Neural crest cell (in vitro differentiated cells): ENCODE measurements at places on chromosomes 16 and 17. TPM values are rescaled to one million over a fixed set of nuclear protein-coding genes. Genes with fewer than 3 reads are reported as not detected.

NXN gene
- total RNA-seq, result 75.9 and 76.4 TPM in 2 replicates

CSH2 gene
- not detected in 2 replicates for total RNA-seq

NOG gene
- 0.50 and 0.65 TPM in 2 replicates for total RNA-seq

- DNase-seq, result no peak
- no peaks in the 10 kb centered on the region for H3K4me1 ChIP-seq
- H3K27me3 ChIP-seq, result peaks cover 5% of the 10 kb centered on the region
- no peak overlapping the region for H3K27ac ChIP-seq
- H3K36me3 ChIP-seq, result no peaks in the 10 kb centered on the region
Measured at GRCh38 chr16:57022445-57022844, 33.1 kb downstream of the NLRC5 start.

- H3K27me3 ChIP-seq, result peaks cover 3% of the 10 kb centered on the region
- H3K4me1 ChIP-seq, result no peaks in the 10 kb centered on the region
- H3K4me3 ChIP-seq, result no peak overlapping the region
- H3K27ac ChIP-seq, result no peak overlapping the region
- no peak for DNase-seq
Measured at GRCh38 chr17:56000411-56000810, 152.9 kb upstream of the ANKFN1 start.

DNA sequence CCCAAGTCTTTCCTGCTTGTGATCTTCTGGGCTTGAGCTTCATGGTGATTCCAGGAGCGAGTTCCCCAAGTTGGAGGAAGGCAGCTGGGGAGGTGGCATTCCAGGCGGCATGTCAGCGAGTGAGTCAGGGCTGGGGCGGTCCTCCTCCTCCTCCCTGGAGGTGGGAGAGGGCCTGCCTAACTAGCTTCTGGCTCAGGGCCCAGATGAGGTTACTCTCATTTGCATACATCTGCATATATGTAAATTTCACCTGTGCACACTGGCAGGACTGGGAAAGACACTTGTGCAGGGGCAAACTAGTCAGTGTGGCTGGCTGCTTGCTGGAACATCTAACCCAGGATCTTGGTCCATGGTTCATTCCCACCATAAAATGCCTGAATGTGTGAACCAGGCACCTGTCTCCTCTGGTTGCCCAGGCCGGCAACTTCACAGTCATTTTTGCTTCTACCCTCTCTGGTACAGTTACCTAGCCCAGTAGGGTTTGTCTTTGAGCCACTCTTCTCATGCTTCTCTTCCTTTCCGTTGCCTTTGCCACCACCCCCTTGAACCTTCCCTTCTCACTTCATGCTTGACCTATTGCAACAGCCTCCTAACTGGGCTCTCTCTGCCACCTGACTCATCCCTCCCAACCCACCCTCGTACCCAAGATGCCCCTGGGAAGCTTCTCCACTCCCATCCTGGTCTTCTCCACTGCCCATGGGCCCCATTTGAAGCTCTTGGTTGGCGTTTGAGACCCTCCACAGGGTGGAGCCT, 9.6 kb upstream of the DLX4 start:
- no peak overlapping the region for H3K4me3 ChIP-seq
- H3K36me3 ChIP-seq, result no peaks in the 10 kb centered on the region
- peaks cover 77% of the 10 kb centered on the region for H3K27me3 ChIP-seq

GRCh38 chr17:63544467-63545301, 5.6 kb upstream of the DCAF7 start:
- H3K27me3 ChIP-seq, result no peaks in the 10 kb centered on the region
- no peak overlapping the region for H3K27ac ChIP-seq
- H3K36me3 ChIP-seq, result no peaks in the 10 kb centered on the region
- H3K4me1 ChIP-seq, result peaks cover 3% of the 10 kb centered on the region
- DNase-seq, result no peak

DNA sequence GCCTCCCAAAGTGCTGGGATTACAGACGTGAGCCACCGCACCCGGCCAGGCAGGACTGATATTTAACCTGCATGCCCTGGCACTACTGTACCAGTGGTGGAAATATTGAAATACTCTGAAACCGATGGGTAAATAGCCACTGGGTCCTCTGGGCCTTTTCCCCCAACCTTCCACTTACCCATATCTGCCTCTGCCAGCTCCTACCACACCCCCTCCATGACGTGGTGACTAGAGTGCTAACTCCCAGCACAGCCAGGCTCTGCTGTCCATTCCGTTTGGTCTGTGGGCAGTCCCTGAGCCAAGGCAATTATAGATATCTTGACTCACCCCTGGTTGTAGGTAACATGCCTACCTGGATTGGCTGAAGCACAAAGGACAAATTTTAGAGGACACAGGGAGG, 187.8 kb downstream of the PRKCB start:
- H3K4me1 ChIP-seq, result no peaks in the 10 kb centered on the region
- no peak for DNase-seq
- H3K27ac ChIP-seq, result no peak overlapping the region
- H3K4me3 ChIP-seq, result no peak overlapping the region
- no peaks in the 10 kb centered on the region for H3K36me3 ChIP-seq
- H3K27me3 ChIP-seq, result peaks cover 40% of the 10 kb centered on the region

DNA sequence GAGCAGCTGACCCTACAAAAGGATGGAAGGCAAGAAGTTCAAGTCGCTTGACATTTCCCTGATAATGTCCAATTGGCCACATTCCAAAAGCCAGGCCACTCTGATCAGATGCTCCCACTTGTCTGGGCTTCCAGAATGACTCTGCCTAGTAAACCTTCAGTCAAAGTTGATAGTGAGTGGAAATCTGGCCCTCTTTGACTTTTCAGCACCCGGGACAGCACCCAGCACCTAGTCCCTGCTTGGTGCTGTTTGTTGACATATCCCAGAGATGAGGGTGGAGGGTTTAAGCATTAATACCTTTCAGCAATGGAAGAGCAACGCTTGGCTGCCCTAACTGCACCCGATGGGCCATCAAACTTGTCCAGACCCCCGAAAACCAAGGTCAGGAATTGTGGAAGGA, 131.3 kb downstream of the AIPL1 start:
- H3K4me1 ChIP-seq, result no peaks in the 10 kb centered on the region
- H3K36me3 ChIP-seq, result no peaks in the 10 kb centered on the region
- H3K27ac ChIP-seq, result no peak overlapping the region

DNA sequence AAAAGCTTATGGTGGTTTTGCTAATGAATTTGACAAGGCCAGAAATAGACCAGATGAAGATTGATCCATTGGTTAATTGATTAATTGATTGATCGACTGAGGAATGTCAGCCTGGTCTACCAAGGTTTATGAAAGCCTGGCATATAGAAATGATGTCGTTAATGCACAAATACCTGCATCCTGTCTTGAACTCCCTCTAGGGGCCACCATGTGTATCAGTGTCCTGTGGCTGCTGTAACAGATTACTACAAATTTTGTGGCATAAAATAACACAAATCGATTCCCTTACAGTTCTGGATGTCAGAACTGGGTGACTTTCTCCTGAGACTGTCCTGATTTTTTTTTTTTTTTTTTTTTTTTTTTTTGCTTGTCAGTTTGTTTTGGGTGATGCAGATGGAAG, 553.2 kb downstream of the MAF start:
- H3K36me3 ChIP-seq, result no peaks in the 10 kb centered on the region
- no peak overlapping the region for H3K4me3 ChIP-seq
